ENCODE measurements at places on chromosomes 7 and 10.

DNA sequence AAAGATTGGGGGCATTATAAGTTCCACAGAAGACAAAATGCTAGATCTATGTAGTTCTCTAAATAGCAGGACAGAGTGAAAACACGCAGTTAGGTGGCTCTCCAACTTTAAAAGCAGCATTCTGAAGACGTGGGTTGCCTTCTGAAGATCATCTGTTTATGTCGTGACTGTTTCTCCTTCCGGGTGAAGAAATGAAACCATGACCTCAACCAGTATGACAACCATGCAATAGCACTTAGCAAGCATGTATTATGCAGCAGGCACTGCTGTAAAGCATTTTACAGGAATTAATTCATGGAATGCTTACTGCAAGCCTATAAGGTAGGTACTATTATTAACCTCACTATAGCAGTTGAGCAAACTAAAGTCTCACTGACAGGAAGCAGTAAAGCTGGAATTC is 125.2 kb downstream of the SLC25A13 start:
- DNase-seq, result no peak

GRCh38 chr7:128881458-128882125 is 18.9 kb downstream of the ATP6V1F start:
- no peak for DNase-seq

DNA sequence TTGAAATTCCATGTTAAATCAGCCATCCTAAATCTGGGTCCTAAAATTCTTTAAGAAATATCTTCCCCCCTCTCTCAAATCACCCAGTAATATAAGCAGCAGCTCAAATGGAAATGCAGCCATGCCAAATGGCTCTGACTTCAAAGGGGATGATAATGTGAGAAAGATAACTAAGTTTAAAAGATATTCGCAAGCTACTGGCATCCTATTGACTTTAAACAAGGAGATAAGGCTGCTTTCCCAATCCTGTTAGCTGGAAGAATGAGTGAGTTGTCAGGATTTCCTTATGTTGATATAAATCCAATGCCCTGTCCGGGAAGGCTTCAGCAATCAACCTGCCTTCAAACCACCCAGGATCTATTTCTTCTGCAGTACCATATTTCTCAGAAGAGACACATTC is 172.0 kb downstream of the FANK1 start:
- no peak for DNase-seq

GRCh38 chr10:6269953-6270867 is 67.5 kb downstream of the PFKFB3 start:
- DNase-seq, result no peak

DNA sequence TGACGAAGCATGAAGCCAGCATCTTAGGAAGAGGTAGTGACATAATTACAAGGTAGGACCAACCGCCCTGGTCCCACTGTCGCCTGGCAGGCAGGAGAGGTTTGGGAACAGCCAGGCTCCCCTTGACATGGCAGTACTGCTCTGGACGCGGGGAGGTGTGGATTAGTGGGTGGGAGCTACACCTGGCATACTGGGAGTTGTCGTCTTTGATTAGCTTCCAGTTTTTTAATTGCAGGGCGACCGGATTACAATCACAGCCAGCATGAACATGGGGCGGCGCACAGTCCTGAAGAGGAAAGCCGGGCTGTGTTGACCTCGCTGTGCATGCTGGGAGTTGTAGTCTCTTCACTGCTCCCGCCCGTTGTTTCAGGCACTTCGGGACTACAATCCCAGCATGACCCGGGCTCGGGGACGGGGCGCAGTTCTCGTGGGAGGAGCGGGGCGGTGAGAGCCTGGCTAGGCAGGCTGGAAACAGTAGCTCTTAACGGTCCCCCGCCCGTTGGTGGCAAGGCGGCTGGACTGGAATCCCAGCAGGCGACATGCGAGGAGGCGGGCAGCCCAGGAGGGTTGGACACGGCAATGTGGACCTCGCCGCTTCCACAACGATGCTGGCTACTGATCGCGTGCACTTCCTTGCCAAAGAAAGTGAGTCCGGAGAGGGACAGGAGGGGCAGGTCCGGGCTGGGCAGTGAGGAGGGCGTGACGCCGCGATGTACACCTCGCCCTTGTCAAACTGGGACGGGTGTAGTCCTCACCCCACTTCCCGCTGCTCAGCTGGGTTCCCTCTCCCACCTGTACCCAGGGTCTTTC is 98.0 kb upstream of the ZNF722 start:
- DNase-seq, result peak; percentile 6

DNA sequence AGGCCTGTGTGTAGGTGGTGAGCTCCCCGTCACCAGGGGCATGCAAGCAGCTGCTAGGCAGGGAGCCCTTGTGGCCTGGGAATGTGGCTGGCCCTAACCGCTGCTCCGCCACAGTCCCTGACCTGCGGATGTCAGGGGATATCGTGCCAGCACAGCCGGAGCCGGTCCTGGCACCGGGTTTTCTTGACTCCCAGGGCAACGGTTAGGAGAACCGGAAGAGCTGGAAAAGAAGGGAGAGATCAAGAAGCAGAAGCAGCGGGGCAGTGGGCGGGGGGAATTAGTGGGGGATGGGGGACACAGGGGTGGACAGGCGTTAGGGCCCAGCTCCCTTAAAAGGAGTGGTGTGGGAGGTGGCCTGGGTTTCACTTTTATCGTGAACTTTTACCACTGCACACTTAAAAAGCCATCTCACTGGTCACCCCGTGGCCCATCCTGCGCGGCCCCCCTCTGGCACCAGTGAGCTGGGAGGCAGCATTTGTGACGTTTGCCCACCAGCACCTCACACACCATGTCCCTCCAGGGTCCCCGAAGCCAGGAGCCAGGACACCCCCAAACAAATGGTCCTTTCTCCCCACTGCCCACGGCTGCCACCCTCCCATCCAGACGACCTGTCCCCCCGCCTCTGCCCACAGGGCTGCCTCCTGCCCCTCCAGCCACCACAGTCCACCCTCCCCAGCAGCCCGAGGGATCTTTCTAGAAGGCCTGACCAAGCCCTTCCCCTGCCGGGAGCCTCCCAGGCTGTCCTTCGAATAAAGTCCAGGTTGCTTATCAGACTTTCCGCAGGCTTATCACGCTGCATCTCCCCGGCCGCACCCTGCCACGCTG is 1.8 kb upstream of the MICALL2 start:
- DNase-seq, result peak; percentile 39

GRCh38 chr7:12233175-12233574 is 22.1 kb downstream of the TMEM106B start:
- DNase-seq, result no peak

- no peak for DNase-seq
Observed at GRCh38 chr7:36677769-36678437, 46.4 kb downstream of the AOAH start.

DNA sequence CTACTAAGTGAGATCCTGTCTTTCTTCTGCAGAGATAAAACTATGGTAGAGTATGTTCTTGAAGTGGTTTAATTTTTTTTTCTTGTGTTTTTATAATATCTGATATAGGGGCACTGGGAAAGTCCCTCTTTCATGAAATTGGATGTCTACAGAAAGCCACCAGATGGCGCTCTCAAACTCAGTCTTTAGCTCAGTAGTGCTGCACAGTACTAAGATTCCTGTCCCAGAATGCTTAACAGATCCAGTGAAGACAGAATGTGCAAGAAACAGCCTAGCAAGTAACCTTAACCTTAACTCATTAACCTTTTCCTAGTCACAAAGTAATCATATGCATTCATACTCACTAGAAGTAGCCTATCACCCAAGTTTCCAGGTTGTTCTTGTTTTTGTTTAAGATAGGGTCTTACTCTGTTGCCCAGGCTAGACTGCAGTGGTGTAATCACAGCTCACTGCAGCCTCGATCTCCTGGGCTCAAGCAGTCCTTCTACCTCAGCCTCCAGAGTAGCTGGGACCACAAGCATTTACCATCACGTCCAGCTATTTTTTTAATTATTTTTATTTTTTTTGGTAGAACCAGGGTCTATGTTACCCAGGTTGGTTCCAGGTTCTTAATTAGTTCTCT is 56.7 kb downstream of the IDE start:
- DNase-seq, result peak; percentile 85

GRCh38 chr10:15660990-15661389 is 58.7 kb downstream of the ITGA8 start:
- no peak for DNase-seq

- DNase-seq, result no peak
Observed at GRCh38 chr7:47318395-47319182, 263.3 kb downstream of the TNS3 start.

- no peak for DNase-seq
Observed at GRCh38 chr10:14843327-14843988, 5.4 kb downstream of the HSPA14 start.

DNA sequence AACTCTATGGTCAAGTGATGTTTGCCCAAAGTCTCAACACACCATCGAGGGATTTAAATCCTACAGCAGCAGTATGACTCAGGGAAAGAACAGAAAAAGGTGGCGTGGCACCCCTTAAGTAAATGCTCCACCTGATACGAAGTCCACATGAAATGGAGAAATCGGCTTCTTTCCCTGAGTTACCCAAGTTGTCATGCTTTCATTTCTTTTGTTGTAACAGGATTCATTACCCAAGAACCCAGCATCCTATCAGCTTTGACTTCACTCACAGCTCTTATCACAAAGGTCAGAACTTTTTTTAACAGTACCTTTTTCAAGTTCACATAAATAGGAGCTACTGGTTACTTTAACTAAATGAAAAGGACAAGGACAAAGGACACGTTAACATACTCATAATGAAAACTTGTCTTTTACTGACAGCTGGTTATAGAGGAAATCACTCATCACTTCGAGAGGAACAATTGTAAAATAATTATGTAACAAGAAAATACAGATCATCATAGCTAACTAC is 219.8 kb upstream of the FRMD4A start:
- no peak for DNase-seq
